ENCODE measurements at places on chromosomes 5 and 9.

GRCh38 chr9:87527211-87527916 lies 29.7 kb downstream of the DAPK1 start:
- no peak for DNase-seq

DNA sequence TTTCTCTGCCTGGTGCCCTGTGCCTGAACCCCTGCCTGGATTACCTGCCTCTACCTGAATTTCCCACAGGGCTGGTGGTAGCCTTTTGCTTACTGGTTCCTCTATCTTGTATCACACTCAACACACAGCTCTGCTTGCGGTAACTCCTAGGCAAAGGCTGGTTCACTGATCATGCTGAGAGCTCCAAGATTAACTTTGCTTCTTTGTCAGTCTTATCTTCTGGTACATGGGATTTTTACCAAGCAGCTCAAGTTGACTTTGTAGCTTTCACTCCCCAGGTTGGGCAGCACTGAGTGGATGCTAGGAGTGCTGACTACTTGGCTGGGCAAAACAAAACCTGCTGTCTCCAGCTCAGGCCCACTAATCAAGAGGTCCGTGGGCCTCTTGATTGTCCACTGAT lies 145.9 kb upstream of the GLRA1 start:
- no peak for DNase-seq

DNA sequence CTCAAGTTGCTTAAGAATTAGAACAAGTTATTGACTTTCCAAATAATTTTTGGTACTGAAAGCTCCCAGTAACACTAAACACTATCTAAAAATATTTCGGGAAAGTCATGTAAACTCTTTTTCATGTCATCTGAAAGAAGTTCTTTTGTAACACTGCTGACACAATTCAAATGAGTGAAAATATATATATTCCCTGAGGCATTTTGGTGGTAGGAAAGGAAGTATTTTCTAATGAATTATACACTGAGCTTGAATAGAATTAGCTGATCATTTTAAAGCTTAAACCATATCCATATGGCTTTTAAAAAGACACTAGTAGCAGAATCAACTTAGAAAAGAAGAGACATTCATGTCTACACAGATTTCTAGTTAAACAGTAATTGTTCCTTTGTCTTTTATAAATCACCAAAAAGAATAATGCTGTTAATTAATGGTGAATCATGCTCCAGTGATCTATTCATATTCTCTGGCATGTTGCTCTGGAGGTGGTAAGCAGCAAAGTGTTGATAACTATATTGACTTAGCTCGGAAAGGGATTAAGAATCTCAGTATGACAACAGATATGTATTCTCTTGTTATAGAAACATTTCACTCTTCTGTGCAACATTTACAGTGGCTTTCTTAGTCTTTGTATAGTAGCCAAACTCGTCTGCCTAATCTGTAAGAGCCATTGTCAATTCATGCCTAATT lies 27.4 kb upstream of the RFX3 start:
- DNase-seq = no peak

DNA sequence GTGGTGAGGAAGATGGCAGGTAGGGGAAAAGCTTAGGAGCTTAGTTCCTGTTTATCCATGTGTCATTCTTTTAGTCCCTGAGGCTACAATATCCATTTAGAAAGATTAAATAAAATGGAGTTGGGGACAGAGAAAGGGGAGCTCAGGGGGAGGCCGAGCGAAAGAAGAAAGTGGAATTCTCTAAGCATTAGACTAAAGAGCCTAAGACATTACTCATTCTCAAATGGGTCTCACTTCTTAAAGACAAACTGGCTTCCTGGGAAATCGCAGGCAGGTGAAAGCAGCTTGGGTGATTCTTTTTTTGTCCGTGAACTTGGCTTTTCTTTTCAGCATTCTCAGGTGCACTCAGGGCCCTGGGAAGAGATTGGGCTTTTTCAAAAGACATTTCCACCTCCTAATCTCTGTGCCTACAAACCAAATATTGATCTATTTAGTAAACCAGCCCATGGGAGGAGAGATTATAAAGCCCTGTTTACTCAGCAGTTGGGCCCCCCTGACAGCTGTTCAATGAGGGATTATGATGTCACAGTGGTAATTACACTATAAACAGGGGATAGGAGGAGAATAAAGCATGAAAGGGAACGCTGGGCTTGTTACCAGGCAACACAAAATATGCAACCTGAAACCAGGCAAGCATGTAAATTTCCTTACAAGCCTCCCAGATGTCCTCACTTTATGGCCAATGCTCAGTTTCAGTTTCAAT lies 584.0 kb downstream of the ACTL7B start:
- DNase-seq = no peak

- no peak for DNase-seq
Measured at GRCh38 chr5:154312576-154312975, 122.0 kb downstream of the GALNT10 start.

- DNase-seq = no peak
Measured at GRCh38 chr5:15009420-15009819, 137.8 kb upstream of the ANKH start.

- DNase-seq = no peak
Measured at GRCh38 chr5:132184588-132184987, 43.1 kb downstream of the P4HA2 start.

DNA sequence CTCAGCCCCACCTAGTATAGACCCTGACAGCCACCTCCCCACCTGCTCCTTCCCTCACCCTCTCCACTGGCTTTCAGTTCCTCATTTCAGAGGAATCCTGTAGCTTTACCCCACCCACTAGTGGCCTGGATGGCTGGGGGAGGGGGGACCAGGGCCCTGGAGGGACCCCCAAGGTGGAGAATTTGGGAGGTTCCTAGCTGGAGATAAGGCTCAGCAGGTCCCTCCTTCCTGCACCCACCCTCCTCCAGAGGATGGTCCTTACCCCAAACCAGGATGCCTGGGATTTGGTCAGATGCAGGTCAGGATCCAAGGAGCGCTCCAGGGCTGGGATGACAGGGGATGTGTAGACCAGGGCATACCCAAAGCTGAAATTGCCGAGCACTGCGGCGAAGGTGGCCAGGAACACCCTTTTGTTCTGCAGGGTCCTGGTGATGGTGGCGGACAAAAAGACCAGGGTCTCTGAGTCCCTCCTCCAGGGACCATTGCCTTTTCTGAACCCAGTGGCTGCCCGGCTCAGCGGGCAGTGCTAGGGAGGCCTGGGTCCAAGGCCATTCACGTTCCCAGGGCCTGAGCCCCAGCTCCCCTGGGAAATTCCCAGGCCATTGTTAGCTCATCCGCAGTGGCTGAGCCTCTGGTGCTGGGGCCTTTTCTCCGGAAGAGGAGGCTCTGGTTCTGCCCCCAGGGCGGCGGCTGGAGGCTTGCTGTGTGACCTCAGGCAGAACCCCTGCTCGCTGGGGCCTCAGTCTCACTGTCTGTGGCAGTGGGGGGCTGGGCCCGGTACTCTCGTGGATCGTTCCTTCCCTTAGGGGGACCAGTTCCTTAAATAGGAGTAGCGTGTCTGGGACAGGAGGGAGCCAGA lies 678 bp downstream of the SLC2A6 start:
- DNase-seq = no peak

GRCh38 chr9:113311961-113312360 lies 8.8 kb upstream of the RNF183 start:
- DNase-seq = no peak

- DNase-seq = no peak
Measured at GRCh38 chr5:32638309-32638708, 53.0 kb downstream of the SUB1 start.

DNA sequence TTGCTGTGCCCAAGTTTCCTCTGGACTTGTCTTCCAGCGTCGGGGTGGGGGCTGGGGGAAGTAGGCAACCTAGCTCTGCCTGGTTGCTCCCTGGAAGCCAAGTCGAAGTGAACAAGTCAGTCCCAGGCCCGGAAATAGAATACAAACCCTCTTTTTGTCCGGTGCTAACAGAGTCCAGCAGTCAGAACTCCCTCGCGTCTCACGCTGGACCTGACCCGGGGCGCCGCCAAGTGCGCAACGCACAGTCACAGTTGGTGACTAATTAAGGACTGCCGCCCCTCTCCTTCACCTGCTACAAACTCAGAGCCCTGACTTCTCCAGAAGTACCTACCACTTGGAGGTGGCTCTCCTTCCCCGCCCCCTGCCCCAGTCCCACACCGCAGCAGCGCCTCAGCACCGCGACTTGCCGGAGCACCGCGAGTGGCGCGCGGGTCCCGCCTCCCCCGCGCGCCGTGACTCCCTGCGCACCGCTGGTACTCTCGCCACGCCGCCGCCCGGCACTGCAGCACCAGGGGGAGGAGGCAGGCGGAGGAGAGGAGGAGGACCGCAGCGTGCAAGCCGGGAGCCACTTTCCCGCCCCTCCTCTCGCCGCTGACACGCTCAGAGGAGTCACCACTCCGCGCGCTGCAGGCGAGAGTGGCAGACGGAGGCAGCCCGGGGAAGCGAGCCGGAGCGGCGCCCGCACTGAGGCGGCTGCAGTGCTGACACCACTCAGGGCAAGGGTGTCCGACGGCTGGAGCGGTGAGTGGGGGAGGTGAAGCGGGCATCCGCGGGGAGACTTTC lies at the start of gene SV2C:
Gene SV2C, plus strand, starts transcription at position 612 of the 783 bp plus-strand sequence. CDS start 48,368 bp downstream, outside the sequence.
- DNase-seq = no peak

GRCh38 chr5:57777174-57777581 lies 294.6 kb upstream of the ACTBL2 start:
- no peak for DNase-seq

DNA sequence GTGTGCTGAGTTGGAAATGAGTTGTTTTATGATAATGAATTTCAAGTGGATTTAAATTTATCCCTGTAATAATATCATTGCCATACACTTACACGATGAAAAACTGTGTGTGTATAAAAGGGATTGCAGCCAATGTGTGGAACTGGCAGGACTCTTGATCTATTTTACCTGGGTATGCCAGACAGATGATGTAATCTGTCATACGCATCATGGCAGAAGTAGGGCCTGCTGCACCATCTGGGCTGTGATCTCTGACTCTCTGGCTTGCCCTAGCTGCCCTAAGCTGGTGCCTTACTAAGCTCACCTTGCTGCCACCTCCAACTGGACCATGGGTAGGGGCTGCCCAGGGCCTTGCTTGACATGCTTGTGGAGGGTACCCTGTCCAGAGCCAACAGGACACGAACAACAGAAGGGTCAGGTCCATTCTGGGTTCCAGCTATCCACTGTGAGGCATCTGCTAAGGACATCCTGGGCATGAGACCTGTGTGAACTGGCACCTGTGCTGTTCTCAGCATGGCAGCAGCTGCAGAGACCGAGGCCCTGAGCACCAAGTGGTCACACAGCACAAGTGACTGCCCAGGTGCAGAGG lies 184.2 kb downstream of the FSTL4 start:
- DNase-seq = no peak

GRCh38 chr9:96192710-96193109 lies 109.3 kb downstream of the HSD17B3 start:
- DNase-seq = no peak

DNA sequence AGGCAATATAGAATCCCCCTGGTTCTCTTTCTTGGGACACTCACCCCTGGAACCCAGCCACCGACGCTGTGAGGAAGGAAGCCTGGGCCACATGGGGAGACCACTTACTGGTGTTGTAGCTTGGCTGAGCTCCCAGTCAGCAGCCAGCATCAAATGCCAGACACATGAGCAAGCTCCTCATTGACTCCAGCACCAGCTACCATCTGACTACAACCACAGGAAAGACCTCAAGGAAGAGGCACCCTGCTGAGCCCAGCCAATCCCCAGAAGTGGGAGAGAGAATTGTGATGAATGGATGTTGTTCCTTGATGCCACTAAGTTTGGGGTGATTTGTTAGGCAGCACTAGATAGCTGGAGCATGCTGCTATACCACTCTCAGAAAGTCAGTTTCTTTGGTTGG lies 36.0 kb downstream of the BNIP1 start:
- no peak for DNase-seq

DNA sequence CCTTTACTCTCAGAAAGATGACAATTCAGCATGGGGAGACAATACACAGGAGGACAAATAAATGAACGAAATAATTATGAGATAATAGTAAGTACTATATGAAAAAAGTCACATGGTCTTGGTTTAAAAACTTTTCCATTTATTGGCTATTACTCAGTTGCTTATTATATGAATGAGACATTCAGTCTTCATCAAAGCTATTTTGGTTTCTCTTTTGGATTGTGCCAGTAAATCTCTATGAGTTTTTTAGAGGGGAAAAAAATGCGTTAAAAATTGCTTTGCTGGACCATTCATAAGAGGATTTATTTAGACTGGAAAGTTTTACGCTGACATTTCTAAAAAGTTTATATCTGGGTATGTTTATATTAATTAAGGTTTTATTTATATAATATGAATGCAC lies 137.7 kb downstream of the AOPEP start:
- no peak for DNase-seq

- DNase-seq = peak; percentile 36
Measured at GRCh38 chr5:173581408-173582215, 34.8 kb downstream of the BOD1 start.

GRCh38 chr5:637581-638450 lies 25.7 kb downstream of the CEP72 start:
- no peak for DNase-seq

- no peak for DNase-seq
Measured at GRCh38 chr5:170092455-170093101, 13.1 kb upstream of the FOXI1 start.

DNA sequence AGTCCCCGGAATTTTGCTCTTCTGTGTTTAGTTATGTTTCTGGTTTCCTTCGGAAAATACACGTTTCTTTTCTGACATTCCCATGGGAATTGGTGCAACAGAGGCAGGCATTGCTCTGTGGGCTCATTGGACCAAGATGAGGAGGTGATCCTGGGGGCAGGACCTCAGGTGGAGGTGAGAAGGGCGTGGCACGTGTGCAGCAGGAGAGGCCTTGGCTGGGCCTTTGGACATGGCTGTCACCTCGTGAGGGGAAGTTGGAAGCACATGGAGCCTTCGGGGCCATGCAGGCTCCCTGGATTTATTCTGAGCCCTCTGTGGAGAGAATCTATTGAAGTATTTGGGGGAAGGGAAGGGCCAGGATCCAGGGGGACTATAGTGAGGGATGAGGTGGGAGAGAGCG lies 44.5 kb downstream of the WNK2 start:
- DNase-seq = no peak

DNA sequence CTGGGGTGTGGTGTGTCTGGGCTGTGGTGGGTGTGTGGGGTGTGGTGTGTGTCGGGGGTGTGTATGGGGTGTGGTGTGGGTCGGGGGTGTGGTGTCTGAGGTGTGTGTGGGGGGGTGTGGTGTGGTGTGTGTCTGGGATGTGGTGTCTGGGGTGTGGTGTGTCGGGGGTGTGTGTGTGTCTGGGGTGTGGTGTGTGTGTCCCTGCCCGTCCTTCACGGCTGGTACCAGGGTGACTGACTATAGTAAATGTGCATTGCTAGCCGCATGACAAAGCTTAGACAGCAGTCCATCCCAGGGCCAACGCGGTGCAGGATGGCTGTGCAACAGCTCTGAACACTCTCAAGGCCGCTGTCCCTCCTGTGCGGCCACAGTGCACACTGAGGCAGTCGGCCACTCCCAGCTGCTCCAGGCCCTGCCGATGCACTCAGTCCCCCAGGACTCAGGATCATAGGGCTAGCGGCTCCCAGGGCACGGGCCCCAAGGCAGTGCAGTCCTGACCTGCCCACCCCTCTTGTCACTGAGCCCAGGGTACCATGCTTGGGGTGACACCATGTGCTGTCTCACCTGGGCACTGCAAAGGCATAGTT lies 54.0 kb downstream of the SECISBP2 start:
- DNase-seq = peak; percentile 83

GRCh38 chr9:32573821-32574220 lies 862 bp upstream of the NDUFB6 start:
- DNase-seq = no peak

- DNase-seq = peak; percentile 88
Measured at GRCh38 chr5:134113902-134114875, at the start of gene TCF7. Gene TCF7 (plus strand): TSS chr5:134114681. CDS start chr5:134114907, 226 bp downstream.
